ENCODE measurements at places on chromosomes 13 and 19.

DNA sequence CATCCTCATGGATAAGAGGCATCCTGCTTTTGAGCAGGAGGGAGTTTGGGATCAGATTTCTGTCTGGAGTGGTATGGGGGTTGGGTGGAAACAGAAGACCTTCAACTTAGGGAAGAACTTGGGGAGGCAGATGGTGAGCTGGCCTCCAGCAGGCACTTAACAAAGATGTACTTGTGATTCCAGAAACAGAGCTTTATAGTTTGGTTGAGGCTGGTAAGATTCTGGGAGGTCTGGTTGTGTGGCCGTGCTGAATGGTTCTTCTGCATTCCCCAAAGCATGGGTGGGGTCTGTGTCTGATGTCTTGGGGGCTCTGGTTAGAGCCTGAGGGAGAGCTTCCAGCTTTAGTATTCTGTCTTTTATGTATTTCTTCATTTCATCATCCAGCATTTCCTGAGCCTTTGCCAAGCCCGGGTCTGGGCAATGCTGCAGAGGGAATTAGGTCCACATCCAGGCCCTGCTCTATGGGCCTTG lies 4.8 kb downstream of the MEGF8 start:
- DNase-seq: no peak

DNA sequence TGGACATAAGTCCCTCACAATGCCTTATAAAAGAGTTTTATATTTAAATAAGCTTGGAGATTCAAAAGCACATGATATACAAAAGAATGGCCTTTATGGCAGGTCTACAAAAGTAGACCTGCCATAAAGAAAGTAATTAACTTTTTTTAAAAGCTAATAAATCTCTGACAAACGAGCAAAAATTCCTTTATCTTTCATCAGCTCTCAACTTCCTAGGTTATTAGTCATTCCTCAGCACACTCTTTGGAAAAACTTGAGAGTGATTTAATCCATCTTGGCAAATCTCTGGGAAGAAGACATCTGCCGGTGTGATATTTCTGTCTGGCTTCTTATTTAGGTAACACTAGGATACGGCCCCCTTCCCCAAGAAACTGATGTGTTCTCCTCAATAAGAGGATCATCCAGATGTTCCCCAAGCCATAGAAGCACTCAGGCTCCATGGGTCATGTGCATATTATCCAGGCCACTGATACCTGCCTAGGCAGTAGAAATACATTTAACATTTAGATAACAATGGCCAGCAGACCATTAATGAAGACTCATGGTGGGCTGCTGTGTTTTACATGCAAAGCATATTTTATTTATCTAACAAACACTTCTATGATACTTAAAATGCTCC lies 372.7 kb downstream of the LIG4 start:
- no peak for DNase-seq

GRCh38 chr19:38277549-38277948 lies 13.2 kb downstream of the SPINT2 start:
- no peak for DNase-seq

DNA sequence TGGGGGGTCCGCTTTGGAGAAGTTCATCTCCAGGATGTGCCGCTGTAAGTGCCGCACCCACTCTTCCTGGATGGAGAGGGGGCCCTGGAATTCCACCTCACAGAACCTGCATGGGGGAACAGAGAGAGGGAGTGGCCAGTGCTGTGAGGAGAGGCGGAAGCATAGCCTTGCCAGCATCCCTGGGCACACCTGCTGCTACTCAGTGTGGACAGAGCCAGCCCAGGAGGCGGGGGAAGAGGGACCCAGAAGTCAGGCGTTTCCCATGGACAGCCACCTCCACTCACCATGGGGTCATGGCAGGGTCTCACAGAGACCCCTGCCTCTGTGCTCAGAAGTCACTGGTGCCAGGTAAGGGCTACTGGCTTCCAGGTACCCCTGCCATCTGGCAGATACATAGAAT lies 4.3 kb upstream of the AKAP8L start:
- no peak for DNase-seq

DNA sequence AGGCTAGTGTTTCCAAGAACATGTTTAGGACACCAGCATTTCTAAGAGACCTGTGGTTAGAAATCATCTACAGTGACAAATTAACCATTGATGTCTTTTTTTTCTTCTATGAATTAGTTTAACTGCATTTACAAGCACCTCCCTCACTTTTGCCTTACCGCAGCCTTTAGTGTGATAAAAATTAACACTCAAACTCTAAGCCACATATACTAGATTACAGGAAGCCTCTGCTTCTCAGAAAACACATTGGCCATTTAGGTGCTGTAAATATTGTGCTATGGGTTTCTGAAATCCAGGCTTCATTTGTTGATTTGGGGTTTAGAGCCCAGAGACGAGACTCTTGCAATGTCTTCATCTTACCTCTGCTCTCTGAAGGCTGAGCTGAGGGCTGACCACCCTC lies 34.6 kb upstream of the OLFM4 start:
- DNase-seq: no peak

All from Right ventricle myocardium inferior (tissue), 1 donor.